Stimulated activated CD4-positive, alpha-beta T cell treated with anti-CD3 and anti-CD28 coated beads, Interleukin-4, amount 100 ng/mL, for 4 hours (primary cell): ENCODE measurements at places on chromosomes 4 and X.
A peak's percentile ranks its signal among the peaks of the same experiment; 100 is the strongest.

DNA sequence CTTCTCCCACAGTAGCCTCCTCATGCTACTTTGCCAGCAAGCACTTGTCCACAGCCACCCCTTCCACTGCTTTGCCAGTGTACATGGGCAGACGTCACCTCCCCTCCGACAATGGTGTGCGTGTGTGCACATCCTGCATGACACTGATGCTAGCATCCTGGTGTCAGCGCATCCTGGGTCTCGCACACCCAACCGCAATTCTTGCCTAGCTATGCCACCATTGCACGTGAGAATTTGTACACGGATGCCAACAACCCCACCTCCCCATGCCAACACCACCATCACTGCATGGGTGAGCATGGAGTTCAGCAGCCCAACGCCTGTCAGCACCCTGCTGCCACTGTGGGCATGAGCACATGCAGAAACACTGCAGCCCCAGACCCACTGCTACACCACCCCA lies 550.0 kb downstream of the STPG2 start:
- DNase-seq, result no peak

DNA sequence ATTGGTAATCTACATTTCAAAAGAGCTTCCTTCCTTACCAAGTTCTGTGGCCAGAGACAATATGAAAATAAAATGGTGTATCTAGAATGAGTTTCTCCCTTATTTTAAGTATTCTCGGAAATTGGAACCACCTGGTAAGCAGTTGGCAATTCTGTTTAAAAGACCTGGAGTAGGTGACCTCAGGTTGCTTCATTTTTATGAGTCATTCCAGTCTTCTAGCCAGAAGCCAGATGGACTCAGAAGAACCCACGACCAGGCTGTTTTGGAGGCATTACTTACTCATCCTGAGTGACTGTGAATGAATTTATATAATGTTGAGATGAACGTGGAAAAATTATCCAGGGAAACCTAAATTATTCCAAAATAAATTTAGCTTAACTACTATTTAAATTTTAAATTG lies 9.1 kb downstream of the BMPR1B start:
- no peak for DNase-seq

- DNase-seq, result no peak
These were observed 6.6 kb upstream of the SLC6A8 start for GRCh38 chrX:153681175-153681574.

GRCh38 chrX:103607364-103608305 lies at the start of gene TCEAL3:
TSS of gene TCEAL3 (plus strand) at chrX:103607963. CDS start at chrX:103609065, 1,102 bp downstream.
- peak; percentile 25 for DNase-seq

GRCh38 chr4:105060628-105061027 lies 86.0 kb upstream of the TET2 start:
- DNase-seq, result no peak

GRCh38 chr4:145437466-145437865 lies 44.2 kb upstream of the SMAD1 start:
- no peak for DNase-seq

DNA sequence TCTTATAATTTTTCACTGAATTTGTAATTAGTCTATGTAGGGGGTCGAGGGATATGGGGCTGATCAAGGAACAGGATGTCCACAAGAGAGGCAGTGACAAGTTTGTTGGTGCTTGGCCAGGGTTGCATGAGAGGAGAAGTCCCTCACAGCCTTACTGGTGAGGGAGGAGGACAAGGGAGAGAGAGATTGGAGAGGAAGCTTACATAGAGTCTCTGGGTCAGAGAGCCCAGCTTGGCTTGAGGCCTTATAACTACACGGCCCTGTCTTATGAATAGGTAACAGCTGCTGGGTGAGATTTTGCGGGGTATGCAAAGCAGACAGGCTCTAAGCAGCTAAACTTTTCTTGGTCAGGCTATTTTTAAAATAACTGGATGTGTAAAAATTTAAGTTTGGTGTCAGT lies 37.9 kb upstream of the OTUD4 start:
- DNase-seq, result no peak

- no peak for DNase-seq
These were observed 528.2 kb upstream of the FAT1 start for GRCh38 chr4:187251896-187252295.

GRCh38 chr4:17654701-17655100 lies 40.3 kb downstream of the MED28 start:
- no peak for DNase-seq

- DNase-seq, result no peak
These were observed 618.0 kb downstream of the CCSER1 start for GRCh38 chr4:90745176-90745575.

DNA sequence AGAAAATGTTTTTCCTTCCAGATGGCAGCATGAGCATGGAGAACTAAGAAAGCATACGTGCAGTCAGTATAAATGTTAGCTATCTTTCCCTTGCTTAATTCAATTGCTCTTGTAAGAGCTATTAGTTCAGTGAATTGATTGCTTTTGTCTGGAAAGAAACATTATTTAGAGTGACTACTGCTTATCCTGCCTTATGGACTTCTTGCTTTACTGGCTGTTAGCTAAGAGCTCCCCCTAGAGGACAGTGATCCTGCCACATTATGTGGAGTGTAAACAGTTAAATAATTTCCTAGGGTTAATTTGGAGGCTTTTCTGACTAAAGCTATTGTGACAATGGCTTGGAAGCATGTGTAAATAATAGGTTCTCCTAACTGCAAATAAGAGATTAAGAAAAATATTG lies 1402.4 kb downstream of the FAM133A start:
- no peak for DNase-seq

GRCh38 chrX:70289793-70290770 lies at the start of the genes KIF4A and PDZD11:
TSS of gene KIF4A (plus strand) at chrX:70290104. CDS start at chrX:70290459, 355 bp downstream.
TSS of gene PDZD11 (minus strand) at chrX:70289927. CDS start at chrX:70289341, 586 bp downstream.
- DNase-seq, result peak; percentile 66

- DNase-seq, result no peak
These were observed 107.9 kb upstream of the FAT1 start for GRCh38 chr4:186831574-186831973.

- no peak for DNase-seq
These were observed 28.1 kb downstream of the RS1 start for GRCh38 chrX:18643853-18644252.

- no peak for DNase-seq
These were observed 135.7 kb downstream of the QDPR start for GRCh38 chr4:17376205-17376604.

DNA sequence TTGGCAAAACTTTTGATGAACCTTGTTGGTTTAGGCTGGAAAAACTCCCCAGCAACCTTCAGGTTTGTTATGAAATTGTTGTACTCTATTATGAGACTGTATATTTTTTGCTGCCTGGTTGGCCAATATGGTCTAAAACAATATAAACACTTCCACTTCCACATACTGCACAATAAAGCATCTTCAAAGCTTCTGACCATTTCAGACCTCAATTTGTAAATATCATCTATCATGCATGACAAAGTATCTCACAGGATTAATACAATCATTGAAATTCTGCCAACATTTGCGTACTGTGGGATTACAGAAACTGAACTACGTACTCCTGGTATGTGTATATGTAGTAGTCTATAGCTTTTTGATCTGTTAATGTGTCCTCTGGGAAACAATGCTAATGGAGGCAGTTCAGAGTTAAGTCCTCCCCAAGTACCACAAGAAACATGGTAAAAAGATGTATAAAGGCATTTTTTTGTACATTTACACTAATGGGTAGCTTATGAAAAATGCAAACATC lies 40.4 kb downstream of the GPC4 start:
- no peak for DNase-seq

DNA sequence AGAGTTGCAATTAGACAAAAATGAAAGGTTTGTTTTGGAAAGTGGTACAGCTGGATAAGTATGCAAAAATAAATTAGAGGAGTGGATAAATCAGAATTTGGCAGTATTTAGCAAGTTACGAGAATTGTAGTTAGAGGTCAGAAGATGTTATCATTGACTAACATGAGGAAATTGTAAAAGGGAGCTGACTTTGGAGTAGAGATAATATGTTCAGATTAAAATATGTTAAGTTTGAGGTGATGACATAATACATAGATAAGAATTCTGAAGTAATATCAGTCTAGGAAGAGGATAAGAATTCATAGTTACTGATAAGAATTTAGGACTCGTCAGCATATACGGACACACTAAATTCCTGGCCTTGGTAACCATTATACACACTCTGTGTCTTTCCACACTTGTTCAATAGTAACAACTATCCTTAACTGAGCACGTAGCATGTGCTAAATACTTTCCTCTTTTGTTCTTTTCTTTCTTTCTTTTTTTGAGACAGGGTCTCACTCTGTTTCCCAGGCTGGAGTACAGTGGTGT lies 4.1 kb upstream of the EPGN start:
- DNase-seq, result no peak

DNA sequence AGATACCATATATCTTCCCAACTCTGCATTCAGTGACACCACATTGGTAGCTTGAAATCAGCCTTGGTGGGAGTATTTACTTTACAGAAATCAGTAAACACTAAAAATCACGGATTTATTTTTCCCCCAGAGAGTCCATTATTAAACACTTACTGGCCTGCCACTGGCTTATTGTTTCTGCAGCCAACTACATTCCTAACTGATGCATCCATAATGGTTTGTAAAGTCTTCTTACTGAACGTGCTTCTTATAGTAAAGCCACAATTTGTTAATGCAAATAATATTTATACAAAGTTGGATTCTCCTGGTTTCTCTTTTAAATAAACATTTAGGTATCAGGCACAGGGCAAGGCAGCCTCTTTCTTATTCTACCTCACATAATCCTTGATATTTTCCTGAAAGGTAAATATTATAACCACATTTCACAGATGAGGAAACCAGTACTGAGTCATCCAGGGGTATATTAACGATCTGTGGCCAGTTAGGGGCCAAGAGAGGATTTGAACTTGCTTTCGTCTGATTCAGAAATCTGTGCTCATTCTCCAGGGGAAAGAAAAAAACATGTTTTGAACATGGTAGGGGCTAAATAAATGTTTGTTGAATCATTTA lies 136.5 kb downstream of the RAB28 start:
- DNase-seq, result no peak

DNA sequence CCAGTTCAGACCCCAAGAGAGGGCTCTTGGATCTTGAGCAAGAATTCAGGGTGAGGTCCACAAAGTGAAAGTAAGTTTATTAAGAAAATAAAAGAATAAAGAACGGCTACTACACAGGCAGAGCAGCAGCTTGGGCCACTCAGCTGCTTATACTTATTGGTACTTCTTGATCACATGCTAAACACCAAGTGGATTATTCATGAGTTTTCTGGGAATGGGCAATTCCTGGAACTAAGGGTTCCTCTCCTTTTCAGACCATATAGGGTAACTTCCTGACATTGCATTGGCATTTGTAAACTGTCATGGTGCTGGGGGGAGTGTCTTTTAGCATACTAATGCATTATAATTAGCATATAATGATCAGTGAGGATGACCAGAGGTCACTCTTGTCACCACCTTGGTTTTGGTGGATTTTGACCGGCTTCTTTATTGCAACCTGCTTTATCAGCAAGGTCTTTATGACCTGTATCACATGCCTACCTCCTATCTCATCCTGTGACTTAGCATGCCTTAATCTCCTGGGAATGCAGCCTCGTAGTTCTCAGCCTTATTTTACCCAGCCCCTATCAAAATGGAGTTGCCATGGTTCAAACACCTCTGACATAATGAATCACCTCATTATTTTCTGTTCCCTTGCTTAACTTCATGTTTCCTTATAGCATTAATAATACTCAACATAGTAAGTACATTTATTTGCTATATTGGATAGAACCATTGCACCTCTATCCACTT lies 476.3 kb downstream of the DTHD1 start:
- no peak for DNase-seq

DNA sequence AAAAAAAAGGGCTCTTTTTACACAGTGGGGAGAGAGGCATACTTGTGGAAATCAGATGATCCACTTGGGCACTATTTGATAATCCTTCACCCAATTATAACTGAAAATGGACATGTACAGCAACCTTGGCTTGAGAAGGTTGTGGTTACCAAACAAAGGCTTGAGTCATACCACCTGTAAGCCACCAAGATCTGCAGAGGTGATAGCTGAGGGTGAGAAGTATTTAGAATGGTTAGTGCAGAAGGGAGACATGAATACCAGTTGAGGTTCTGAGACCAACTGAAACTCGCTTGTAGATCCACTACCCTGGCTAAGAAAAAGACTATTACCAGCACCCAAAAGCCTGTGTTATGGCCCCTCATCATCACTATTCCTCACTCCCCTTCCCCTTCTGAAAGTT lies 614.0 kb downstream of the STIM2 start:
- no peak for DNase-seq

DNA sequence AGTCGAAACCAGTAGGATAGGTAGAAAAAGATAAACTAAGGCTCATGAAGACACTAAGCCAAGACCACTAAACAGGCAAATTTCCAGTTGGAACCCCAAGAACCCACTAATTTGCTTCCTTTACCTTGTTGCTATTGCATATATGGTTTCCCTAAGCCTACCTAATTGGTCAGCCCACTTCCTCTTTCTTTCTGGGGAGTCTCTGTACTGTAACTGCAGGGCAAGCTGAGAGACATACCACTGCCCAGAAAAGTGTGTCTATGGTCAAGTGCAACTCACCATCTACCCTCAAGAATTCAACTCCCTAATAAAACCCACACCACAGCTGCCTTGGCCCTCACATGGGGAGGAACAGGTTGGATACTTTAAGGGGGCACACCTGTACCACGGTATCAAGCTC lies 28.6 kb downstream of the IDS start:
- no peak for DNase-seq

DNA sequence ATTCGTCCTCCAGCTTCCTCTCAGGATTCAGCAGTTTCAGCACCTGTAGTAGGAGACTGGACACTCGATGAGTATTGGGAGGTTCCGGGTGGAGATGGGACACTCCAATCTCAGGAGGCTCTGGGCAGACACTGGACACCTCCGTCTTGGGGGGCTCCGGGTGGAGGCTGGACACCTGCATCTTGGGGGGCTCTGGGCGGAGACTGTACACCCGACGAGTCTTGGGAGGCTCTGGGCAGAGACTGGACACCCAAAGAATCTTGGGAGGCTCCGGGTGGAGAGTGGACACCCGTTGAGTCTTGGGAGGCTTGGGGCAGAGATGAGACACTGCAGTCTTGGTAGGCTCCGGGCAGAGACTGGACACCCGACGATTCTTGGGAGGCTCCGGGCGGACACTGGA lies 28.7 kb upstream of the LANCL3 start:
- no peak for DNase-seq

- no peak for DNase-seq
These were observed 144.4 kb downstream of the NHS start for GRCh38 chrX:17519358-17519757.

GRCh38 chr4:3868211-3869173 lies 102.3 kb downstream of the ADRA2C start:
- DNase-seq, result no peak

DNA sequence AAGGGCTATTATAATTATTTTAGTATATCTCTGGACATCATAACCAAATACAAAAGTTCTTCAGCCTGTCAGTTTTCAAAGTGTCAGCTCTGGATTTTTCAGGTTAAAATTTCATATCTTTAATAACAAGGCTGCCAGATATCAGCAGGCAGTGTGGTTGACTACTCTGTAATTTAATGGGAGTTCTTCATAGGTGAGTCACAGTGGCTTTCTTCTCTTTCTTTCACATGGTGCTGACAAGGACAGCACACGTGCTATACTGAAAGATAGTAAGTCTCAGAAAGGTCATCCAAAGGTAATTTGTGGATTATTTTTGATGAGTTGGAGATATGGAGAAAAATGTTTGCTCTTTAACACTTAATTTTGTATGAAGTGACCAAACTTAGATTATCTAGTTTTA lies 43.2 kb downstream of the GALNT7 start:
- DNase-seq, result no peak

GRCh38 chrX:37350034-37350365 lies 836 bp downstream of the PRRG1 start:
- no peak for DNase-seq

GRCh38 chrX:123713841-123714240 lies 19.0 kb downstream of the THOC2 start:
- DNase-seq, result no peak
